ENCODE measurements at places on chromosomes 5 and 9.

DNA sequence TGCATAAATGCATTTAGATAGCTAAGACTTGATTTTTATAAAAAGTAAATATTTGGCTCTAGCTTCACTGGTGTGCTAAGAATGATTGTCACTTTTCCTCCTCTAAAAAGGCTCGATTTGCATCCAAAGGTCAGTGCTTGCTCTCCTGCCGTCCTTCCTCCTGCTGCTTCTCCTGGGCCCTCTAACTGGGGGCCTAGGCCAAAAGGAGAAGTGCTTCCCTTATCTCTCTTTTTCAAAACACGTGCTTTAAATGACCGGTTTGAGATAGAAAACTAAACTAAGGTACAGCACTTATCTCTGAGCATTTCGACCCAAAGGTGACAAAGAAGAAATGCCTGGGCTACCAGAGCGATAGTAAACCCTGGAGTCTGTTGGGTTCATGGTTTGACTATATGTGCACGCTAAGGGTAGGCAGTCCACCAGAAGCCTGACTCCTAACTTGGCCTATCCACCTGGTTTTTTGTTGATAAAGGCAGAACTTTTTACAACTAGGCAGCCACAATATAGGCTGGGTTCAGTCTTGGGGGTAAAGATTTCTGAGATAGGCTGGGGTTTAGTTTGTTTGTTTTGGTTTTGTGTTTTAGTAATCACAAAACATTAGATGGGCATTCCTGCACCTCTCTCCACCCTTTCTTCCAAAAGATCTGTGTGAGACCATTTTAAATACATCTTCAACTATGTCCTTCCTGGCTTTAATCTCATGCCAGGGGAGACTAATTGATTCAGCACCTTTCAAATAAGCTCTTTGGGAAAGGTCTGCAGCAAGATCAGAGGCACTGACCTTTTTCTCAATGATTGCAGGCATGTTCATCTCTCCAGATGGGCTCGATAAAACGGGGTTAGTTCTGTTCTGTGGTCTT lies 3.8 kb downstream of the NR2F1-AS1 start:
- DNase-seq: no peak

DNA sequence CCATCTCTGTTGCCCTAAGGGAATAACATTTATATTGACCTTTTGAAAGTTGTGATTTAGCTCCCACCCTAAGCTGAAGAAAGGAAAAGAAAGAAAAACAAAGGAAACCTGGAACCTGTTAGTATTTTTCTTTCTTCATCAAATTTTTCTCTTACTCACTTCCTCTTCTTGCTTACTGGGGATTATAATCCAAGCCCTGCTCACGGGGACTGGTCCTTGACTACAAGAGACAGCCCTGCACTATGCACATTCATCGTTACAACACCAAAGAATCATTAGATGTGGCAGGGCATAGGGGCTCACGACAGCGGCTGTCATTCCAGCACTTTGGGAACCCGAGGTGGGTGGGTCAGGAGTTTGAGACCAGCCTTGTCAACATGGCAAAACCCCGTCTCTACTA lies 37.8 kb upstream of the LPAR1 start:
- no peak for DNase-seq

GRCh38 chr9:97966493-97966892 lies 16.6 kb upstream of the ANP32B start:
- DNase-seq: no peak

GRCh38 chr5:61386045-61386800 lies 54.2 kb downstream of the ZSWIM6 start:
- DNase-seq: no peak

DNA sequence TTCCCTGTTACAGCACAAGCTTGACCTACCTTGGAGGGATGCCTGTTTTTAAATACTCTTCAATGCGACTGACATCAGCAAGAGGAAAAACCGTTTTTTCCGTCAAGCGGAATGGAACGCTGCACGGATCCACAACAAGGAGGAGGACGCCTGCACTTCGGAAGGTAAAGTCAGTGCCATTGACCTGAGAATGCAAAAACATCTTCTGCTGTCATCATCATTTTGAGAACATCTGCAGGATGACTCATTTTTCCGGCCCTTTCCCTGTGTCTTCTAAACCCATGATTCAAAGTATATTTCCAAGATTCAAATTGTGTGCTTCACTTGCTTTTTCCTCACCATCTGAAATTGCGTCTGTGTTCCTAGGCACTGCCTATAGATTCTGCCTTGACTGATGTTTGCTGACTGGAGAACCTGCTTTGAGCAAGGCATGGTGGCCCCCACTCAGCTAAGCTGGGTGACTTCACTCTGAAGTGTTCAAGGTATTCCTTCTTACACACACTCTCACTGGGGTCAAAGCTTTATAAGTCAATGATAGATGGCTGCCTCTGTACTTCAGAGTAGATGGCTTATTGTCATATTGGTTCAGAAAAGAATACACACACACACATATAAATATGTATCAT lies 78.1 kb downstream of the CEMIP2 start:
- DNase-seq: no peak

DNA sequence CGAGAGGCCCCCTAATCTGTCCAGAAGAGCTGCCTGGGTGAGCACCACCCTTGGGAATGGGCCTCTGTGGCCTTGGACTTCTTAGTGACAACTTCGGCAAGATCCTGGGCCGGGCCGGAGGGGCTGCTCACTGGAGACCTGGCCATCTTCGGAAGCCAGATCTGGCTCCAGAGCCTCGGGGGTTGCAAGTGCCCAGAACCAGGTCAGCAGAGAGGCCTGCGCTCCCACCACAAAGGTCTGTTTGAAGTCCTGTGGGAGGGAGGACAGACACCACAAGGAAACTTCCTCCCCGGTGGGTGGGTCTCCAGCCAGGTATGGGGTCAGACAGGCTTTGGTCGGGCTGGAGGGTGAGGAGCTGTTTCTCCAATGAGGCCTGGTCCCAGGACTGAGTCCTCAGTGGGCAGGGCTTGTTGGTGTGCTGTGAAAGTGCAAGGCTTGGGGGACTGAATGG lies 86.1 kb downstream of the DAB2IP start:
- no peak for DNase-seq

- no peak for DNase-seq
These were observed 544.2 kb upstream of the DAP start for GRCh38 chr5:11305245-11305644.

DNA sequence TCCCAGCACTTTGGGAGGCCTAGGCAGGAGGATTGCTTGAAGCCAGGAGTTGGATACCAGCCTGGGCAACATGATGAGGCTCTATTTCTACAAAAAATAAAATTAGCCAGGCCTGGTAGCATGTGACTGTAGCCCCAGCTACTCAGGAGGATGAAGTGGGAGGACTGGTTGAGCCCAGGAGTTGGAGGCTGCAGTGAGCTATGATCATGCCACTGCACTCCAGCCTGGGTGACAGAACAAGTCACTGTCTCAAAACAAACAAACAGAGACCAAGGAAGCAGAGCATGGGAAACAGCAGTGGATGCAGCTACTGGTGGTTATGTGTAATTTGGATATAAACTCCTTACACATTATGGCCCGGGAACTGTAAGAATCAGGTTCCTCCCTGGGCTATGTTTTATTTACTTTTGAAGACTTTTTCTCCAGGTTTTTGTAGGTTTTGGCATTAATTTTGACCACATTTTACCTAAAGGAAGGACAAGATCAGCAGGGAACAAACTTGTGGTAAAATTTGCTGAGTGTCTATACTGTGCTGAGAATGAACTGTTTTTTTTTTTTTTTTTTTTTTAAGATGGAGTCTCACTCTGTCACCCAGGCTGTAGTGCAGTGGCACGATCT lies 8.3 kb downstream of the KIF2A start:
- no peak for DNase-seq

DNA sequence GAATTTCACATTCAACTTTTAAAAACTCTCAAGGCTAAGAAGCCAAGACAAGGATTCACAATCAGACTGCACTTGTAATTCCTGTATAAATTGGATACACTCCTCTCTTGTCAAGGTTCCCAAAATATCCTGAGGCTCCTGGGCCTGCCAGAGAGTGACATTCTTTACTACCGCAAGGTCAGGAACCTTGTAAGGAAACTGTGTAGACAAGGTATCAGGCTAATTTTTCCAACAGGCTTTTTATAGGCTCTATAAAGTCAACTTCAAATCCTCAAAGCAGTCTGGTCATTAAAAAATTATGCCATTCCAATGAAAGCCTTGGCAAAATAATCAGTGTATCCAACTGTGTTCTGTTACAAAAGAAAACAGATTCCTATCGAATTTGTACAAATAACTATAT lies 15.5 kb upstream of the PAIP1 start:
- no peak for DNase-seq

GRCh38 chr9:126763130-126763764 lies 41.6 kb upstream of the ZBTB43 start:
- peak; percentile 55 for DNase-seq

GRCh38 chr9:115042781-115043509 lies 75.0 kb downstream of the TNC start:
- DNase-seq: no peak

- DNase-seq: no peak
These were observed 2.5 kb upstream of the WHRN start for GRCh38 chr9:114507726-114508125.

- no peak for DNase-seq
These were observed 125.0 kb upstream of the FBN2 start for GRCh38 chr5:128662997-128663396.

- DNase-seq: no peak
These were observed 19.1 kb downstream of the IQGAP2 start for GRCh38 chr5:76422227-76422626.

- no peak for DNase-seq
These were observed 15.7 kb upstream of the RNF180 start for GRCh38 chr5:64149857-64150521.

GRCh38 chr5:74009502-74009901 lies 383.5 kb downstream of the ARHGEF28 start:
- DNase-seq: no peak

DNA sequence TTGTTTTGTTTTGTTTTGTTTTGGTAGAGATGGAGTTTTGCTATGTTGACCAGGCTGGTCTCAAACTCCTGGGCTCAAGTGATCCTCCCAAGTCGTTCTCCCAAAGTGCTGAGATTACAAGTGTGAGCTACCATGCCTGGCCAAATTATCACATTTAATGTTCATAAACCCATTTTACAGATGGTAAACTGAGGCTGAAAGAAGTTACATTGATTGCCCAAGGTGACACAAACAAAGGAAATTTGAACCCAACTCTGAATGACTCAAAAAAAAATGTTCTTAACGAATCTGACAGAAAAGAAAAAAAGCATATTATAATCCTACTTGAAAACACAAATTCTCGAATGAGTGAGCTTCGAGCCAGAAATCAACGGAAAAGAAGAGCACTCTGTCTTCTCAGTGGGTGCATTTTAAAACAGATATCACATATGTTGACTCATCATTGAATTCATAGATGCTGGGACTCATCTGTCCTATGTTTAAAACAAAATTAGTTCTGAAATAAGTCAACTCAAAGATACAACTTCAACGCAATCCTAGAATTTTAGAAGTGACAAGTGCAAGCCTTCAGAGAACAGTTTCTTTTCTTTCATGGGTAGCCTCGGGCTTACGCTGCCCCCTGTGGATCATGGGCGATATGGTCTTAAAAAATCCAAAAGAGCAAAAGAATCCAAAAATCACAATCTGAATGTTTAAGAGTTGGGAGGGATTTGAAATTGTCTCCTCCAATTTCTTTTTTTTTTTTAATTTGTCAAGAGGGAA lies 28.4 kb downstream of the TIMD4 start:
- no peak for DNase-seq

DNA sequence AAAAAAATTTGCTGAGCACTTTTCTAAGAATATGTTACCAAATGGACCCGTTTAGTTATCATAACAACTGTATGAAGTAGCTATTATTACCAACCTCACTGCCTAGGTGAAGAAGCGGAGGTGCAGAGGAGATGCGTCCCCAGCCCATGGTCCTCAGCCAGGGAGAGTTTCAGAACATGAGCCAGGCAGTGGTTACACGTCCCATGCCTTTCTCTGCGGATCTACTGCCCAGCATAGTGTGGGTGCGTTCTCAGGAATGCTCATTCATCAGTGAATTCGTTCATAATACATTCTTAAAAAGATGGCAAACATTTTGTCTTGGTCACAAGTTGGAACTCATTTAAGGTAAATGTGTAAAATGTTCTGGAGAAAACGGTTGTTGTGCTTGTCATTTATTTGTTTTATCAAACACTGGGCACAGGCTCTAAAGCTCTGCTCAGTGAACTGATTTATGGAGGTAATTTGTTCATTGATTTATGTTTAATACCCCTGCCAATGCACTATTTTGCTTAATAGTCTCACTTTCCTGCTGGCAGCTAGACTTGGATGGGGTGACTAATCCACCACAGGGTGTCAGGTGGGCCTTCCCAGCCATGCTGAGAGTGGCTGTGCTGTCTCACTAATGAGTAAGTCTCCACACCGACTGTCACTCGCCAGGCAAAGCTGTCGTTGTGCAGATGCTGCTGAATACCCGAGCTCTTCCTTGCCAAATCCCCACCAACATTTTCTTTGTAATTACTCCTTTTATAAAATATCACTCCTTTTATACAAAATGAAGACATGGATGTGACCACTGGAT lies 248.8 kb downstream of the TENT4A start:
- no peak for DNase-seq

DNA sequence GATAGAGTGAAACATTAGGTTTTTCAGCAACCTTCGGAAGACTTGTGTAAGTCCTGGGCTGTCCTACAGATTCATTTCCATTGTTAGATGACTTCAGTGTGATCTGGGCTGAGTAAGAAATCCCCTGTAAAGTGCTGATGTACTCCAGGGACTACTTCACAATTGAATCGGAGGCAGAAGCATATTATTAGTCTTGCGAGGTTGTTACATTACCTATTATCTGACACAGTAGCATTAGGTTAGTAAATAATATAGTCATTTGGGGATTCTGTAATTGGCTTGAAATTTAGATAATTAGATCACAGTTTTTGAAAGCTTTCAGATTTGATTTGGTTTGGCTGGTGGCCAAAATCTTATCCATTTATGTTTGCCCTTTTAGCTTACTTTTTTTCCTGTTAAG lies 62.4 kb downstream of the DMRT1 start:
- no peak for DNase-seq

- no peak for DNase-seq
These were observed 5.2 kb downstream of the KIF12 start for GRCh38 chr9:114093761-114094505.

DNA sequence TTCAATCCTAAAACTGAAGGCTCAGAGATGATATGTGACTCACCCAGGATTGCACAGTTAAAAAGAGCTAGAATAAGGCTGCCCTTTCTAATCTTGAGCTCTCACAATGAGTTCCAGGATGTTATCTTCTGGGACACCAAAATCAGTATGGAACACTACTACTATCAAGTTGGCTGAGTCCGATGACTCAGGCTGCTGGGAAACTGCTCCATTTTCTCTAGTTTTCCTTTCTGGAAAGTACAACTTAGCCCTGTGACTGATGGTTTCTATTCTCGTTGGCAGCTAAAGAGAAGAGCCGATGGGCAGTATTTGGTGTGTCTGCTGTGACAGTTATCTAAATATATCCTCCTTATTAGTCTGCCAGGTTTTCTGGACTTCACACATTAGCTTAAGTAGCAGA lies 37.9 kb upstream of the DPYSL3 start:
- no peak for DNase-seq
